Suprapubic skin (tissue), 4 donors: ENCODE measurements at places on chromosomes 5 and 9.

- no peak for DNase-seq
Observed at GRCh38 chr9:110260911-110261310, 4.6 kb upstream of the TXN start.

- no peak for DNase-seq
Observed at GRCh38 chr5:120252839-120253238, 211.3 kb upstream of the PRR16 start.

DNA sequence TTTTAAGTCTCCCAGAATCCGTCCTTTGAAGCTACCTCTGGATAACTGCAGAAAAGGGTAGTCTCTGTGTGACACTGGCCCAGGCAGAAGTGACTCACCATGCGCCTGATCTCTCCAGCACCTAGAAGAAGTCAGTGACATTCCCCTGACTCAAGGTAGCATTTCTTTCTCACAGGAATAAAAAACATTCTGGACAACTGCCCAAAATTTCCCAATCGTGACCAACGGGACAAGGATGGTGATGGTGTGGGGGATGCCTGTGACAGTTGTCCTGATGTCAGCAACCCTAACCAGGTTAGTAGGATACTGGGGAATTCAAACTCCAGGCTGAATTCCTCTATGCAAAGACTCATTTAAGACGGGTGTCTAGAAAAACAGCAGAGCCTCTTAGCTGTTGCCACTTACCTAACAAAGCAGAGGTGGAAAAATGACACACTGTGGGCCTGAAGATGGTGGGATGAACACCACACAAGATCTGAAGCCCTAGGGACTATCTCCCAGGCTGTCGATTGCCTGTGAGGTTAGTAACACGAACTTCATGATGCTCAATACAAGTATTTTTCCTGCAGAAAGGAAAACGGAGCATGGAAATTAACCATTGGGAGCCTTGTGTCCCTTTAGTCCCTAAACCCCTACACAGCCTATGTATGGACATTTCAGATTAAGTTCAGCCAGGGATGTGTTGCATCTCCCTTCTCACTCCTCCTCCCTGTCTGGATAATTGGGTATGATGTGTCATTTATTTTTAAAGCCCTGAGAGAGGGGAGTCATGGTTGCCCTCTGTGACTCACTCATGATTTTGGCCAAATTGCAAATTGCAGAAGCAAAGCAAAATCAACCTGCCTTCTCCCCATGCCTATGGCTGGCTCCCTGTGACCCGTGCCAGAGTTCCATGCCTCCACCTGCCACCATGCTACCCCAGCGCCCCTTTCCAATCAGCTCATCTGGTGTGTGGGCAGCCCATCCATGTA lies 37.2 kb downstream of the THBS4 start:
- DNase-seq = no peak

DNA sequence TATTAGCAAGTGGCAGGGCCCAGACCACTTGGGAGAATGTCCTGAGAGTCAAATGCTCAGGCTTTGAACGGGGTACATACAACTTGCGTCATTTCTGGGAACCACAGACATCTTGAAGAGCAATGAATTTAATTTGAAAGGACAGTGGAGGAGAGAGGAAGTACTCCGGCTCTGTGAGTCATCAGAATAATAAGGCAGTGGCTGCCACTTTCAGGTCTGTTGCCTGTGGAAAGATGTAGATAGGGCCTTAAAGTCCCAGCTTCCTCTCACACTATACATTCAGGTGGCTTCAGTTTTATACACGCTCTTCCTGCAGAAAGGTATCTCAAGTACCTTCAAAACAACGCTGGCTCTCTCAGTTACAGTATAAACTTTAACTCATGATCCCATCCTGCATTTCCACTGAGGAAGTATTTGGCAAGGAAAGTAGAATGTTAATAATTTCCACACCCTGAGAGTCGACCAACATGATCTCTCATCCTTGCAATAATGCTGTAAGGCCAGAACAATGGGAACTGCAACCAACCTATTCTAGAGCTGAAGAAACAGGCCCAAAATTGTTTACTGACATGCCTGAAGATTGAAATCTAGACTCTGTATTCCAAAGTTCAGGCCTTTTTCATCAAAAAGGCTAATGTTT lies 6.8 kb upstream of the PRUNE2 start:
- no peak for DNase-seq

DNA sequence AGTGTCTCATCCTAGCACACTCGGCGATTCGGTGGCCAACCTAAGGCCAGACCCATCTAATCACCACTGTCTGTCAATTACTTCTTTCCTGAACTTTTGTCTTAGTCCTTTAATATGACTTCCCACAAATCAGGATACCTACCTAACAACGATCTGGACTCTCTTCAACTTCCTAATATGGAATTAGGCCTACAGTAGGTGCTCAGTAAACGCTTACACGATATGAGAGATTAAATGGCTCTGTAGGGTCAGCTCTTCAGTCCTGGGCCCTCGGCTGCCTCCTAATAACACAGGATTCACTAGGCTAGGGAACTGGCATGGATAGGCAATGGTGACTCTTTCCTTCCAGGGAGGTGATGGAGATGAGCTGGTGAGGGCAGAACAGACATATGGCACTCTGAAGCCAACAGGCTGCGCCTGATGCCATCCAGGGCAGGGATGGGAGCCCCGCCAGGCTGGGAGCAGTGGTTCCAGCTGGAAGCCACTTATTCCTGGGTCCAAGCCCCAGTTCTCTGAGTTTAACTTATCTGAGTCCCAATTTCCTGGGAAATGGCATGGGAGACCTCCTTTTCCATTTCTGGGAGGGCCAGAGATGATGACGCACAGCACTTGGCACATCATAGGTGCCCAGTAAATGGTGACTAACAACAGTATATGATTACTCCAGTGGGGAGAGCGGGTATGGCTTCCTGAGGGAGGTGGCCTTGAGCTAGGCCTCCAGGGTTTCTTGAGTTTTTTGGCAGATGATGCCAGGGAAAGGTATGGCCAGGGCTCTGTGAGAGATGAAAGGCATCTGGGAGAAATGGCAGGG lies 7.3 kb downstream of the PDGFRB start:
- DNase-seq = no peak

DNA sequence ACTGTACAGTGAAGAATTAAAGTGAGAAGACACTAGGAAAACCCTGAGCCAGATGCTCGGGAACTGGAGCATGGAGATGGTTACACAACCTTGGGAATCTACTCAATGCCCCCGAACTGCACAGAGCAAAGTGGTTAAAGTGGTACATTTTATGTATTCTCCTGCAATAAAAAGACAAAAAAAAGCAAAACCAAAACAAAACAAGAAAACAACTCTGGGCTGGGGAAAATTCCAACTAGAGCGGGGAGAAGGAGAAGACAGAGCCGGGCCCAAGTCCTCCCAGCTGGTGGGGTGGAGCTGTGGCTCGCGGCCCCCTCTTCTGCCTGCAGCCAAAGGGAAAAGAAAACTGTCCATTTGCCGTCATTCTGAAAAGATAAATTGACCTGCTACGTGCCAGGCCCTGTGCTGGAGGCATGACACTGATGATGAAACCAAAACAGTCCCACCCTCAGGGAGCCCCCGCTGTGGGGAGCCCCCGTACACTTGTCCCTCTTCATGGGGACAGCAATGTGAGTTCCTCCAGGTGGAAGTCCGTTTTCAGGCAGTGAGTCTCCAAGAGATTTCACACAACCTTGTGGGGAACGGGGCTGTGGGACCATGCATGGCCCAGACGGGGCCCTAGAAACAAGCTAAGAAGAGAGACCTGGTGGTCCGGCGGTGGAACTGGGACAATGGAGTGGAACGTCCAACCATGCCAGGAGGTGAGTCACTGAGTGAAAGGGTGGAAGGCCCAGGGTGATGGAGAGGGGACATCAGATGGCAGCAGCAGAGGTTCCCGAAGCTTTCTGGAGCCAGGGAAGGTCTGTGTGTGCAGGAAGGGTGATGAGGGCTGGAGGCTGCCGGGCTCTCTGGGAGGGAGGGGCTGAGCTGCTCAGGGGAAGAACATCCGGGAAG lies 114.8 kb upstream of the COL5A1 start:
- DNase-seq = peak; percentile 78

- DNase-seq = no peak
Observed at GRCh38 chr5:14440223-14440581, 141.4 kb upstream of the OTULINL start.

DNA sequence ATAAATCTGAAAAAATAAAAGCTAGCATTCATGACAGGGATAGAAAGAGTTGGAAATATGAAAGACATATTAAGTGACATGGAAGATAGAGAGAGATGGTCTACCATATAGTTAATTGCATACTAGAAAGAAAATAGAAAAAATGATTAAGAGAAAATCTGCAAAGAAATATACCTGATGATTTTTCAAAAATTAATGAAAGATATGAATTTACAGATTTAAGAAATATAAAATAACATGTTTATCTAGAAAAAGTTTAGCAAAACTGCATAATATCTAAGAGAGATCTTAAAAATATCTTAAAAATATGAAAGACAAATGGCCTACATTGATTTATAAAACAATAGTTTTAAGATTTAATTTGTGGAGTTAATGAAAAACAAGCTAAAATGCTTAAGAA lies 219.1 kb upstream of the RPS23 start:
- DNase-seq = no peak

DNA sequence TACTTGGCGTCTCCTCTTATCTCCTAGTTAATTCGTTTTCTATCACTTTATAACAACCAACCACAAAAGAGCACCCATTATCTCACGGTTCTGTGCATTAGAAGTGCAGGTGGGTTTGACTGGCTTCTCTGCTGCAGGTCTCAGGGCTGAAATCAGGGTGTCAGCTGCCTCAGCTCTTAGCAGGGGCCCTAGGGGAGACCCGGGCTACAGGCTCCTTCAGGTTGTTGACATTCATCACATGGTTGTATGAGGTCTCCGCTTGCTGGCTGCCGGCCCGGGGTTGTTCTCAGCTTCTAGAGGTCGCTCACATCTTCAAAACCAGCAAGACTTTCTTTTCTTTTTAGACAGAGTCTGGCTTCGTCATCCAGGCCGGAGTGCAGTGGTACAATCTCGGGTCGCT lies 2.9 kb upstream of the ZMYND19 start:
- no peak for DNase-seq

GRCh38 chr5:168104811-168105481 lies 186.5 kb upstream of the WWC1 start:
- no peak for DNase-seq

DNA sequence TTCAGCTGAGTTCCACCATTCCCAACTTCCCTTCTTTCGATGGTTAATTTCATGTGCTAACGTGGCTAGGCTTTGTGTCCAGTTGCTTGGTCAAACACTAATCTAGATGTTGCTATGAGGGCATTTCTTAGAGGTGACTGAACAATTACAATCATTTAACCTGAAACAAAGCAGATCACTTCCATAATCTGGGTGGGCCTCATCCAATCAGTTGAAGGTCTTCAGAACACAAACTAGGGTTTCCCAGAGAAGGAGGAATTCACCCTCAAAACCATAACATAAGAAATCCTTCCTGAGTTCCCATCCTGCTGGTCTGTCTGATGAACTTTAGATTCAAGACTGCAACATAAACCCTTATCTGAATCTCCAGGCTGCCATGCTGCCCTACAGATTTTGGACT lies 2381.7 kb downstream of the MAT2B start:
- DNase-seq = no peak

GRCh38 chr9:14535161-14535955 lies 157.9 kb downstream of the ZDHHC21 start:
- no peak for DNase-seq

GRCh38 chr9:92392690-92393089 lies 11.7 kb downstream of the OGN start:
- DNase-seq = no peak

GRCh38 chr9:121649476-121650216 lies 1.8 kb upstream of the DAB2IP start:
- DNase-seq = no peak

- no peak for DNase-seq
Observed at GRCh38 chr9:38439291-38439915, 15.1 kb upstream of the IGFBPL1 start.

DNA sequence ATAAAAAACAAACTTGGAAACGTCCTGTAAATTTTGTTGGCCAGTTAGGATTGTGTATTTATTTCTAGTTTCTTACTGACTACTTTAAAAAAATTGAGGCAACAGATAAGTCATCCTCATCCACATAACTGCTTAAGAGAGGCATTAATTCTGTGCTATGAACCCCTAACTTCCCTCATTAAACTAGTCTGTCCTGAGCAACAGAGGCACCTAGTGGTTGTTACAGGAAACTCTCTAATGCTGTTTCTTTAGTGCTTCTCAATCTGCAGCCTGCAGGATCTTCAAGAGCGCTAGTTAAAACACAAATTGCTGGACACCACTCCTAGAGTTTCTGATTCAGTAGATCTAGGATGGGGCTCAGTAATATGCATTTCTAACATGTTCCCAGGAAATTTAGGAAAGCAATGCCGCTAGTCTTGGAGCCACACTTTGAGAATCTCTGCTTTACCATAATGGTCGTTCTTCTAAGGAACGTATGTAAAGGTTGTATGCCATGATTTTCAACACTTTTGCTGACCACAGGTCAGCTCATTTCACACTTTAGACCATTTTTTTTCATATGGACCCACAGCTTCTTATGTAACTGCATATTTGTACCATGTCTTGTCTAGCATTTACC lies 410.1 kb upstream of the SMARCA2 start:
- no peak for DNase-seq

GRCh38 chr9:99579964-99580363 lies 241.7 kb upstream of the NR4A3 start:
- no peak for DNase-seq

DNA sequence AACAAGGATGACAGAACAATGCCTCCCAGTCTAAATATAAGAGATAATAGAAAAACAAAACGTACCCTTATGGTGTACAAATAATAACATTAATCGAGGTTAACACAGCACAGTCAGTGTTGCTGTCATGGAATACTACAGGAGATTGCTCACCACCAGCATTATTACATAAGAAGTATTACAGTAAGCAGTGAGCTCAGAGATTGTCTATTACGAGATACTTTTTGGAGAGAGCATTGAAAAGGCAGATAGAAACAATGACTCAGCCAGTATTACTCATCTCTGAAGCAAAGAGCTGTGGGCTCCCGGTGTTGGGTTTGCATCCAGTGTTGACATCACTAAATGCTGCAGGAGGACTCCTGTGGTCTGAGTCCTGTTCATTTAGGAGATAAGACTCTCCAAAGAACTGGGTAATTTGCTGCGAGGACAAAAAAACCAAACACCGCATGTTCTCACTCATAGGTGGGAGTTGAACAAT lies 191.9 kb upstream of the SEMA6A start:
- peak; percentile 71 for DNase-seq

GRCh38 chr9:124303762-124304161 lies 46.0 kb downstream of the NEK6 start:
- DNase-seq = no peak

DNA sequence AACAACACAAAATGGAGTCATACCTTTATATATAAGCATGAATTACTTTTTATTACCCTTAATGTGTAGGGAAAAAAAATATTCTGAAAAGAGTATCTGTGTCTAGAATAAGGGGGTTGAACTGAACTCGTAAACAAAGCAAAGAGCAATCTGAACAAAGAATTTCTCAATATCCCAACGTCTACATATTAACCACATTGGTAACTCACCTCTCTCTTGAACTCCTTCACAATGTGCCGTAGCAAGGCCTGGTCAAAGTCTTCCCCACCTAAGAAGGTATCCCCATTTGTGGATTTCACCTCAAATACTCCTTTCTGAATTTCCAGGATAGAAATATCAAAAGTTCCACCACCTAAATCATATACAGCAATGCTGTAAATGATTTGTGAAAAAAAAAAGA lies 8.4 kb downstream of the HSPA9 start:
- no peak for DNase-seq

- DNase-seq = no peak
Observed at GRCh38 chr9:137076636-137077009, 694 bp upstream of the UAP1L1 start.

- no peak for DNase-seq
Observed at GRCh38 chr5:180326989-180327565, 26.1 kb downstream of the GFPT2 start.

- DNase-seq = no peak
Observed at GRCh38 chr5:8720506-8720905, 825.4 kb downstream of the SEMA5A start.
